ENCODE measurements at places on chromosomes 4 and X. TPM values are rescaled to one million over a fixed set of nuclear protein-coding genes. Genes with fewer than 3 reads are reported as not detected.

Gene PPAT
- total RNA-seq: 9.0 TPM

Gene XPNPEP2
- 0.99 TPM for total RNA-seq

Gene ARX
- not detected for total RNA-seq

Gene SULT1B1
- 4.4 TPM for total RNA-seq

Gene HS6ST2
- total RNA-seq: not detected

Data from CD4-positive, CD25-positive, alpha-beta regulatory T cell (primary cell).